Caki2 (cell line): ENCODE measurements at places on chromosomes 4 and X.

- DNase-seq, result no peak
Observed at GRCh38 chr4:17758485-17758884, 22.9 kb downstream of the FAM184B start.

- DNase-seq, result no peak
Observed at GRCh38 chrX:19745077-19745476, 142.3 kb downstream of the SH3KBP1 start.

- no peak for DNase-seq
Observed at GRCh38 chr4:73690051-73690738, 50.2 kb upstream of the CXCL8 start.

- DNase-seq, result no peak
Observed at GRCh38 chrX:11929476-11929875, 171.4 kb downstream of the MSL3 start.

DNA sequence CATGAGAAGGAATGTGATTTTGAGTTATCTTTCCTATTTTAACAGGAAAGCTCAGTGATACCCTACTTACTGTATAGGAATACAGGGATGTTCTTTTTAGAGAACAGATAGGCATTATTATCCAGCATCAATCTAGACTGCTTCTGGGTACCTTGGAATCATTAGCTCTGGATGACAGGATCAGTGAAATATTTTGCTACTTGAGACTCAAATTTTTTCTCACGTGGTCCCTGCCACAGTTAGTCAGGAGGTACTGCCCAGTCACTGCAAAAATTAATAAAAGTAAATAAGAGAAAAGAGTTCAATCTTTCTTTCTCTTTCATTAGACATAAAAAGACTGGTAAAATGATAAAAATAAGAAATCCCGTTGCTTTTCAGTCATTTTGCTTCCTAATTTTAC, 5.5 kb downstream of the ZNF827 start:
- DNase-seq, result no peak

DNA sequence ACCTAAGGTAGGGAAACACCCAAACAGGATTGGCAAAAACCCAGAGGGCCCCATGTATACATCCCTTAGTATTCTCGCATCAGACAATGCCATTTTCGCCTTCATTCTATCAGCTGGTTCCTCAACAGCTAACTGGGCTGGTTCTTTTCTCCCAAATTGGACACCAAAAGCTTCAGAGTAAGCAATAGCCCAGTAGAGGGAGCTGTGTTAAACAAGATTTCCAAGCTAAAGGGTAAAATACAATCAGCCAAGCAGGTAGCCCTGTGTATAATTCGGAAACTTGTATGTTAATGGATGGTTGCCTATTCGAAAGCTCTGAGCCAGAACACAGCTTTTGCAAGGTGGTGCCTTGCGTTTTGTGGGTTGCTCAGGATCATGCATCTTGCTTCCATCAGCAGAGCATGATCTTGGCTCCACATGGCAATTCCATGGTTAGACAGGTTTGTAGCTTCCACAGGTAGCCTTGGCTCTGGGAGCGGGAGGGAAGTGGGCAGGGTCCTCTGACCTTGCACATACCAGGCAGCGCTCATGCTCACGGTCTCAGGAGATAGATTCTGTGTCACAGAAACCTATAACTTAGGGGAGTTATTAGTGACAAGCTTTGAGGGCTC, 115.2 kb upstream of the LNX1 start:
- DNase-seq, result peak; percentile 30

DNA sequence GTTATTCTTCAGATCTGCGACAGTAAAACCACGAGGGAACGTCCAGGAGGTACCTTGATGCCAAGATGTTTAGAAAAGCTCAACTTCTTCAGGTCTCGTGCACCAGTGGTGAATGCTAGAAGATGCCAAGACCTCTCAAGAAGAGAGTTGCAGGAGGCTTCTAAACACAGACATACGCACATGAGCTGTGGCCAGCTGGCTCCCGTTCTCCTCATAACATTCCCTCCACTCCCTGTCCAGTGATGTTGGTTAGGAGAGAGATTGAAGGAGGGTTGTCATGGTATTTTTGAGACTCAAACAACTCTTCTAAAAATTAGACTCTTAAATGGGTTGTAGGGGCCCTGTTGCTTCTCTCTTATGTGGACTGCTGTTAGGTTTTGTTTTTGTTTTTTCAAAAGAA, 184.3 kb downstream of the QDPR start:
- no peak for DNase-seq
